ENCODE measurements at places on chromosomes 3 and 15.

DNA sequence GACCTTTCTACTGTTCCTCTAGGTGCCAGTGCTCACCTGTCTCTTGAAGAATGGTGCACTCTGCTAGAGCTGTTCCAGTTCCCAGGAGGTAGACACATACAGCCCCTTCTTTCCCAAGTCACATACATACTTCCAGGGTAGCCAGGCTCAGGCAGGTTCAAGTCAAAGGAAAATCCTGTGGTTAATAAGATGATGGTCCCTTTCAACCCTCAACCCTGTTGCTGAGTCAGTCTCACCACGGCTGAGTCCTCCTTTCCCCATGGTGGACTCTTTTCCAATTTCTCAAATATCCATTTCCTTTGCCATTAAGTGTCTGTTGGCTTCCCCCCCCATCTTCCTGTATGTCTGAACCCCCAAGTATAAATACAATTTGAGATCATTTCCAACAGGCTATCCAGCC lies 56.1 kb upstream of the ACAN start:
- no peak for DNase-seq

- DNase-seq, result no peak
Measured at GRCh38 chr3:38022896-38023709, 6.3 kb downstream of the PLCD1 start.

GRCh38 chr3:57464011-57464410 lies 80.1 kb downstream of the DNAH12 start:
- no peak for DNase-seq

GRCh38 chr3:171454041-171454440 lies 6.2 kb downstream of the TNIK start:
- no peak for DNase-seq

- DNase-seq, result no peak
Measured at GRCh38 chr15:63349156-63349555, 32.5 kb downstream of the CA12 start.

- no peak for DNase-seq
Measured at GRCh38 chr3:71785532-71786216, 726 bp upstream of the PROK2 start.

DNA sequence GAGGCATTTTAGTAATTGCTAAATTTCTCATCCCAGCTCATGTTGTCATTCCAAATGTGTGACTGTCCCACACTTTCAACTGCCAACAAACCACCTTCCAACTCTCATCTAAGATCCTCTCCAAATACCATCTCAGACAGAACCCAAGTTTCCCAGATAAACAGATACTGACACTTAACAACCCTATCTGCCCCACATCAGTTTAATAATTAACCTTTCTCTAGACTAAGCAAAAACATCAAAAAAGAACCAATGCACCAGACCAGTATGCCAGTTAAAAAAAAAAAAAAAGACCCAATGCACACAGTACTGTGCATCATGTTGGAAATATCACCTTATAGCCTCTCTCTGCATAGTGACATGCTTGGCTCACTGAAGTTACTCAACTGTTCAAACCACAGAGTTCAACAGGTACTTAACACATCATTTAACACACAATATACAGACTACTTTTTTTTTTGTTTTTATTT lies 5.5 kb downstream of the SFMBT1 start:
- DNase-seq, result no peak

DNA sequence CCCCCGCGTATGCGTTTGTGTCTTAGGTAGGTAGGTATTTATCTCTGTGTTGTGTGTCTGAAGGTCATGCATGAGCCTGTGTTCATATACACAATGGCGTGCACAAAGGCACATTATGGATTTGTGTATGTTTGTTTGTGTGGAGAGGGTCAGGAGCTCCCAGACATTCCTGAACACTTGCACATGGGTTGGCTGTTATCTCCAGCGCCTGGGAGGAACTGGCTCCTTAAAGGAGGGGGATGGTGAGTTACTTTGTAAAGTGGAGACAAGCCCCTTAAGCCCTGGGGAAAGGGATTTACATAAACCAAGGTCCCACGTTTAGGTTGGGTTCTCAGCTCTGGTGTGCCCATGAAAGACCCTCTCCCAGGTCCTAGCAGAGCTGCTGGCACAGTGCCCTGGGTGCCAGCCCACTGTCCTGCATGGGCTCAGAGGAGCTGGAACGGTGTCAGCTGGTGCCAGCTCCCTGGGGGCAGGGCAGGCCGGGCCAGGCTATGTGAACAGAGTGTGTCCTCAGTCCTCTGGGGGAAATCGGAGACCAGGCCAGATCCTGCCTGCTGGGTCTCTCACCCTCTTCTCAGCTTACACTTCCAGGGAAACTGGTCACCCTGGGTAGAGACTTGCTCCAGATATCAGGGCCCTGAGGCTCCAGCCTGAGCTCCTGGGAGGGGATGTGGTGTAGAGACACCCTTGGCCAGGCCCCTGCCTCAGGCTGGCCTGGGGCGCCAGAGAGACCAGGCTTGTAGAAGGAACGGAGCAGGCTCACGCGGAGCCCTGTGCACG lies 25.1 kb downstream of the SNX33 start:
- DNase-seq, result no peak

Measured in erythroblast (primary cell).